NCI-H2029 (cell line): ENCODE measurements at places on chromosomes 4 and X.
A peak's percentile ranks its signal among the peaks of the same experiment; 100 is the strongest.

- DNase-seq = no peak
Observed at GRCh38 chr4:105057370-105058105, 89.1 kb upstream of the TET2 start.

DNA sequence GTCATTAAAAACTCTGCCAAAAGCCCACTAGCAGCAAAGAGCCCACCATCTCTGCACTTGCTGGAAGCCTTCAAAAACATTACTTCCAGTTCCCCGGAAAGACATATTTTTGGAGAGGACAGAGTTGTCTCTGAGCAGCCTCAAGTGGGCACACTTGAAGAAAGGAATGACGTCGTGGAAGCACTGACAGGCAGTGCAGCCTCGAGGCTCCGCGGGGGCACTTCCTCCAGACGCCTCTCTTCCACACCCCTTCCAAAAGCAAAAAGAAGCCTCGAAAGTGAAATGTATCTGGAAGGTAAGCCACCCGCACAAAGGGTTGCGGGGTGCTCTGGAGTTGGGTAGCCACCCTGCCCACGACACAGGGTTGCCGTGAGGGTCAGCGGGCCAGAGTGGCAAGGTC, 25.9 kb downstream of the OFD1 start:
- DNase-seq = no peak

- no peak for DNase-seq
Observed at GRCh38 chr4:14059006-14059405, 431.5 kb upstream of the BOD1L1 start.

DNA sequence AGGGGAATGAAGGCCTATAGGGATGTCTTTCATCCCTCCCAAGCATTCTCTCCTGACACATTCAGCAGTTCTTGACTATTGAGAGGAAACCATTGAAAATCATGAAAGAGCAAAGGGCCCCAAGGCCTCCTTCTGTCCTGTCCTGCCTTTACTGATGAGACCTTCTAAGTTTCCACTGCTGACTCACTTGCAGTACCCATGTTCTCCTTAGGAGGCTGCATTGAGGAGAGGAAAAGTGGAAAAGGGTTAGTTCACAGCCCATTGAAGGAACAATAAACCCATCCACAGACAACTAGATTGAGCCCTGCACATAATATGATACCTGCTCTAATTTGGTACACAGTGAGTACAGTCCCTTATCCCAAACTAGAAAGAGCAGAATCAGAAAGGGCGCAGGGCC, 115.1 kb upstream of the PNPLA4 start:
- DNase-seq = no peak

GRCh38 chr4:42824278-42824977, 68.1 kb upstream of the GRXCR1 start:
- no peak for DNase-seq

DNA sequence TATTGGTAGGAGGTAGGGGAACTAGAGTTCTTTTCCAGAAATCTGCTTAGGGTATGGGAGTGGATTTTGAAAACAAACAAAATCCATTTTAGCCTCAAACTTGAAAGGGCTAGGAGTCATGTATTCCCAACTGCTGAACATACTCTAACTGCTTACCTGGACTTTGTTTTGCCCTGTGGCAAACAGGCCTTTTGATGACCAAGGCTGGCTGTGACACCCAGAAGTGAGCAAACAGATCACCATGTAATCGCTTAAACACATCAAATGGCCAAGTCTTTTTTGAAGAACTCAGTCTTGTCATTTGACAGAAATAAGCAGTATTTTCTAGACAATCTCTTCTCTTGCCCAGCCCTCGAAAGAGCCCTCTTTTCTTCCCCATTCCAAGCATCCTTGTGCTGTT, 203.4 kb downstream of the KIT start:
- DNase-seq = no peak

DNA sequence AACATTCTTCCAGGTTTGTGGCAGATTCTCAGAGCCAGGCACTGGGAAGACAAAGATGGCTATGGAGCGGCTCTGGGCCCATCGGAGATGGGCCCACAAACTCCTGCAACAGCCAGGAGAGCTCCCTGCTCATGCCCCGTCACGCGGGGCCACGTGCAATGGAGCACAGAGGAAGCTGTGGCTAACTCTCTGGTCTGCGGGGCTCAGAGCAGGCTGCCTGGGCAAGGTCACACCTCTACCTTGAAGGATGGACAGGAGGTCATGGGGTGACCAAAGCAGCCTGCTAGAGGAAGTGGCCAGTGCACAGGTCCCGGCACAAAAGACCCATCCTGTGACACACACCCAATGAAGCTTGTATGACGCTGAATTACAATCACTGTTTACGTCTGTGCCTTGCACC, 45.2 kb downstream of the C4orf50 start:
- no peak for DNase-seq

DNA sequence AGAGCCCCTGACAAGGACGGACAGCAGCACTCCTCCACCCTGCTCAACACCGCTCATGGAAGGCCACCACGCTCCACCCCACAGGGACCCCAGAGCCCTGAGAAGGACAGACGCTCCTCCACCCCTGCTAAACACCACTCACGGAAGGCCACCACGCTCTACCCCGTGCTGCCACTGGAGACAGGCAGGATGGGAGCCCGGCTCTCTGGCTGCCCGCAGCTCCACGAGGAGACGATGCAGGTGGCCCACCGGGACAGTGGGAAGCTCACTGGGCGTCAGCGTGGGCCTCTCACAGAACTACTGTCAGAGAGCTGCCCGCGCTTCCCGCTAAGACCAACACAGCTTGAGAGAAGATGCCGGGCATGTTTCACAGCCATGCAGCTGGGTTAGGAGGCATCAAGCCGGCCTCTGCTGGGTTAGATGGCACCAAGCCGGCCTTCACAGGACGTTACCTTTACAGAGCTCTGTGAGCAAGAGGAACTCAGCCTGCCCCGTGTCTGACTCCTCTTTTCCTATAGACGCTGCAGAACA, 20.8 kb downstream of the GAK start:
- DNase-seq = no peak

- no peak for DNase-seq
Observed at GRCh38 chr4:158811704-158812103, 42.9 kb downstream of the FNIP2 start.

DNA sequence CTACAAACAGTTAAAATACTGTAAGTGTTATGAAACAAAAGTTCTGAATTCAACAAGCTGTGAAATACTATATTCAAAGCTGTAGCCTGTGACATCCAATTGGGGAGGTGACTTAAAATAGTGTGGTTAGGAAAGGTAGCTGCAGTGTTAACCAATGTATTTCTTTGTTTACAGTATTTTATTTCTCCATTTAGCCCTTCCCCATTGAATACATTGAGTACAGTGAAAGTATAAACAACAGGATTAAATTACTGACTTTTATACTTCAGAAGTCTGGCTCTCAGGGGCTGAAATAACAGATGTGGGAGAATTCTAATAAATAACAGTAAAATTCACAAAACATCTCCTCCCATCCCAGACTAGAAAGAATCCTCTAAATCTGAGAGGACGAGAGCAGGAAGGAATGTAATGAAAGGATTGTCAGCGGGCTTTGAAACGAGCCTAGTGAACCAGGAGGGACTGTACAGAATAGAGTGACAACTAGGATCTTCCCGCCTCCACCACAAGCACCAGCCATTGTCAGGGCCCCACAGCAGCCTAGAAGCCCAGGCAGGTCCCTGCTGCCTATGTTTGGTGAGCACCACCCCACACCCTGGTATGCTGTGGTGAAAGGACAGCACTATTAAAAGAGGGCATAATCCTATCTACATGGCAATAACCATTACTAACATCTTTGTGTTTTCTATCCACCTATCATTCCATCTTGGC, 73.7 kb downstream of the SPCS3 start:
- DNase-seq = no peak

- DNase-seq = no peak
Observed at GRCh38 chrX:22093550-22093949, 61.4 kb downstream of the PHEX start.

DNA sequence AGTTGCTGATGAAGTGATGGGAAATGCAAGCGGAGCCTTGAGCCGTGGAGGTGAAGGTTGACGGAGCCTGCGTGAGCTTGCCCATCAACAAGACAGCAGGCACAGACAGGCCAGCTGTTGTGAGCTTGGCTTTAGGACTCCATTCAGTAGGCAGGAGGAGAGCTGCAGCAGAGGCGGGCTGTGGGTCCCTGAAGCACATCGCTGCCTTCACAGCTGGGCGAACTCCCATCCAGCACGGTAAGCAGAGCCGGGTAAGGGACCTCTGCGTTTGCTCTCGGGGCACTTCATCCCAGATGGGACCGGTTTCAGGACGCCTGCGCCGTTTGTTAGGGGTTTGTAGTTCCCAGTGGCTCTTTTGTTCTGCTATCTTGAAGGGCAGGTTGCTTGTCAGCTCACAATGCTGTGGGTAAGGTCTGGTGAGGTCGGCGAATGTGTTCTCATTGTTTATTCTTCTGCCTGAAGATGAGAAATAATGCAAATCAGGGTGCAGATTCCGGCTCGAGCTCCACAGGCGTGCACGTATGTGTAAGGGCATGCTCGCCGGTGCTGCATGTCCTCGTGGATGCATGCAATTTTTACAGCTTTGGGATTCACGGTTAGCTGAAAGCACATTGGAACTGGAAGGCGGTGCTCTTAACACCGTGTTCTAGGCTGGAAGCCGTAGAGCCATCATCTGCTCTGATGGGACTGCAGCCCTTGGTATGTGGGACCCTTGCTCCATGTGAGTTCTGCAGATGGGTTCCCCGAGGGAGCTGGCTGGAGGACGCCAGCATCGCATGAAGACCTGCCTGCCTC, 54.6 kb upstream of the CLDN34 start:
- no peak for DNase-seq

DNA sequence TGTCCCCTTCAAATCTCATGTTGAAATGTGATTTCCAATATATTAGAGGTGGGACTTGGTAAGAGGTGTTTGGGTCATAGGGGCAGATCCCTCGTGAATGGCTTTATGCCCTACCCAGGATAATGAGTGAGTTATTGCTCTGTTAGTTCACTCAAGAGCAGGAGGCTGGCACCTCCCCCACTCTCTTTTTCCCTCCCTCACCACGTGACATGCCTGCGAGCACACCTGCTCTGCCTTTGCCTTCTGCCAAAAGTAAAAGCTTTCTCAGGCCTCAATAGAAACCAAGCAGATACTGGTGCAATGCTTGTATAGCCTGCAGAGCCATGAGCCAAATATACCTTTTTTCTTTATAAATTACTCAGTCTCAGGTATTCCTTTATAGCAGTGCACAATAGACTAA, 286.3 kb upstream of the UGT8 start:
- peak; percentile 59 for DNase-seq

DNA sequence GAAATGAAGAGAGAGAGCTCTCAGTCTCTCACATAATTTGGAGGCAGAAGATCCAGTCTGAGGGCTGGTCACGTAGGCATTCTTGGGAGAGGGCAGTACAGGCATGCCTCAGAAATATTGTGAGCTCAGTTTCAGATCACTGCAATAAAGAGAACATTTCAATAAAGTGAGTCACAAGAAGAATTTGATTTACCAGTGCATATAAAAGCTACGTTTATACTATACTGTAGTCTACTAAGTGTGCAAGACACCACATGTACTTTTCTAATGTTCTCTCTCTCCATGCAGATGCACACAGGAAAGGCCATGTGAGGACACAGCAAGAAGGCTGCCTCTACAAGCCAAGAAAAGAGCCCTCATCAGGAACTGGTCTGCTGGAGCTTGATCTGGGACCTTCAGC, 583.5 kb upstream of the FAT1 start:
- no peak for DNase-seq

- DNase-seq = no peak
Observed at GRCh38 chrX:136825771-136826170, 45.0 kb upstream of the ARHGEF6 start.

DNA sequence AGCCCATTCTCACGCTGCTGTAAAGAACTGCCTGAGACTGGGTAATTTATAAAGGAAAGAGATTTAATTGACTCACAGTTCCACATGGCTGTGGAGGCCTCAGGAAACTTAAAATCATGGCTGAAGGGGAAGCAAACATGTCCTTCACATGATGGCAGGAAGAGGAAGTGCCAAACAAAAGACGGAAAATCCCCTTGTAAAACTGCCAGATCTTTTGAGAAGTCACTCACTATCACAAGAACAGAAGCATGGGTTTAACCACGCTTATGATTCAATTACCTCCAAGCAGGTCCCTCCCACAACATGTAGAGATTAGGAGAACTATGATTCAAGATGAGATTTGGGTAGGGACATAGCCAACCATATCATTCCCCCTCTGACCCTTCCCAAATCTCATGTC, 335.5 kb downstream of the IL15 start:
- no peak for DNase-seq

DNA sequence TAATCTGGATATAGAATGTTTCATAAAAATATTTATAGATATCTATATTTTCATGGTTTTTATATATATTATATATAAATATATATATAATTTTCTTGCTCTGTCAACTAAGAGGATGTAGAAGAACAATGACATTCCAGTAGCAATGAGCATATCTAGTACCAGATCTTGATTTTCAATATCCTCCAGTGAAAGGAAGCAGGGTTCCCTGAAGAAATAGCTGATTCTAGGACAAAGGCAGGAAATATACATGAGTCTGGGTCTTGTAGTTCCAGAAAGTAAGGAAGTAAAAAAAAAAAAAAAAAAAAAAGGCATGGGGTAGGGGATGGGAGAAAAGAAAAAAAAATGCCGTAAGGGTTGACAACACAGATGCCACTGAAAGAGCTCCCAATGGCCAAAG, 241.4 kb downstream of the RASL11B start:
- no peak for DNase-seq

GRCh38 chr4:140237616-140238350, 83.8 kb upstream of the MAML3 start:
- peak; percentile 88 for DNase-seq

DNA sequence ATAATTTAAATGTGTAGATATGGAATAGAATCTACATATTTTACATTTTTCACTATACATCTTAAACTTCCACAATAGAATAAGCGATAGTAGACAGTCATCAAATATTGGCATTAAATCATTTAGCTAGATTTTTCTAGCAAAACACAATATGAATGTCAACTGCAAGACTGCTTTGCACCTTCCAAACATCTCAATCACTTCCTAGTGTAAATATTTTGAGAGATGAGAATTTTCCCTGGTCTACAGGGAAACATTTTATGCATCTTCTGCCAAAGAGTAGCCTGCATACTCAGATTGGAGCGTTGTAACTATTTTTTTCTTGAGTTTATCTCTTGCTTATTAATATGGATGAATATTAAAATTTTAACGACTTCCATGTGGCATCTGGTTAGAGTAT, 897.4 kb downstream of the CENPC start:
- DNase-seq = no peak

DNA sequence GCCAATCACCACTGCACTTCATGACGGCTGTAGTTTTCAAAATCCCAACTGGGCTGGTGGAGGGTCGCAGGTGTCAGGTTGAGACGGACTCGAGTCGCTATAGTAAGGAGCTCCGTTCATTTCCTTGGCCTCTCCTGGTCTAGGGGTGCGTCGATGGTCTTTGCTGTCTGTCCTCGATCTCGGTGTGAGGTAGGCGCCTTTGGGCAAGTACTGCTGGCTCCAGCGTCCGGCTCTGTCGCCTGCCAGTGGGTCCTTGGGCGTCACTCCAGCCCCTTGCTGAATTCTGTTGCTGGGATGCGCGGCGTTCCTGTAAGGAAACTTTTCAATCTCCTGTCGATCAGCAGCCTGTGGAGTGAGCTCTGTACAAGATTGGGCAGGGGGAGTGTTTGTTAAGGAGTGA, 76.7 kb downstream of the CCNB3 start:
- no peak for DNase-seq
